ENCODE measurements at places on chromosomes 12 and 14.

GRCh38 chr14:56394826-56395530 is 184.6 kb upstream of the TMEM260 start:
- DNase-seq = no peak

DNA sequence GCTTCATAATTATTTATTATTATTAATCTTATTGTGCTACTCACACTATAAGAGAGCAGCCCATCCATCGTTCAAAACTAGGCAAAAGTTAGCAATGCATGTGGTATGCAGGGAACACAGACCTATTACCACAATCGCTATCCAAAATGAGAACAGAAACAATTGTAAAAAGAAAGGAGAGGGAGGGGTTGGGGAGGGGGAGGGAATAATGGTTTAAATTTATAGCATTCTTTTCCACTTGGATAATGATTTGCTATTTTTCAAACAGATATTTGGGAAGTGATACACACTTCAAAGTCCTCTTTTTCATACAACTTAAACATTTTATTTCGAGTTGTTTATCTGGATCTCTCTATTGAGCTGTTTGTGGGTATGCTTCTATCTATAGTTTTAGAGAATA is 248.6 kb upstream of the SOX5 start:
- no peak for DNase-seq

DNA sequence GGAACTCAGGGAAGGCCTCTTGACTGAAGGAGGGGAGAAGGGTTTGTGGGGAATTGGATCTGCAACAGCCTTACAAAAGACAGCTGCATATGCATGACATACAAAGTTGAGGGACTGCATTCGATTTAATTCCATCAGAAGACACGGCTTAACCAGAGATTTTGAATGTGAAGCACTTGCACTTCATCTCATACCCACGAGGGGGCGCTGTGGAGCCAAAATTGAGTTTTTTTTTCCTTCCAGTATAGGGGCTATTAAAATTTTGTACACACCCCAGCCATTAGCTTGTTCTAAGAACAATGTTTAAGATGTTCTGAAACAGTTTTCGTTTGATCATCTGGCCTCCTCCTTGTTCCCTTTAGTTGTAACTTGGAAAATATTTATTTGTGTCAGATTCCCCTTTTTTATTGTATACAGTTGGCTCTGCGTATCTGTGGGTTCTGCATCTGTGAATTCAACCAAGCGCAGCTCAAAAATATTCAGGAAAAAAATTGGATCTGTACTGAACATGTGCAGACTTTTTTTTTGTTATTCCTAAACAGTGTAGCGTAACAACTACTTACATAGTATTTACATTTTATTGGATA is 1.6 kb downstream of the SUDS3 start:
- DNase-seq = no peak

DNA sequence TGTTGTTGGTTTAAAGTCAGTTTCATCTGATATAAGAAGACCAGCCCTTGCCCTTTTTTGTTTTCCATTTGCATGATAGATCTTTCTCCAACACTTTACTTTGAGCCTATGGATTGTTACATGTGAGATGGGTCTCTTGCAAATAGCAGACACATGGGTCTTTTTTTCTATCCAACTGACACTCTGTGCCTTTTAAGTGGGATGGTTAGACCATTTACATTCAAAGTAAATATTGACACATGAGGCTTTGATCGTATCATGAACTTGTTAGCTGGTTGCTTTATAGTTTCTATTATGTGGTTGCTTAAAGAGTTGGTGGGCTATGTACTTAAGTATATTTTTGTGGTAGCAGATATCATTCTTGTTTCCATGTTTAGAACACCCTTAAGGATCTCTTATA is 213.4 kb upstream of the G2E3 start:
- DNase-seq = no peak

- DNase-seq = no peak
These were observed 293.0 kb upstream of the TBX3 start for GRCh38 chr12:114976959-114977358.

DNA sequence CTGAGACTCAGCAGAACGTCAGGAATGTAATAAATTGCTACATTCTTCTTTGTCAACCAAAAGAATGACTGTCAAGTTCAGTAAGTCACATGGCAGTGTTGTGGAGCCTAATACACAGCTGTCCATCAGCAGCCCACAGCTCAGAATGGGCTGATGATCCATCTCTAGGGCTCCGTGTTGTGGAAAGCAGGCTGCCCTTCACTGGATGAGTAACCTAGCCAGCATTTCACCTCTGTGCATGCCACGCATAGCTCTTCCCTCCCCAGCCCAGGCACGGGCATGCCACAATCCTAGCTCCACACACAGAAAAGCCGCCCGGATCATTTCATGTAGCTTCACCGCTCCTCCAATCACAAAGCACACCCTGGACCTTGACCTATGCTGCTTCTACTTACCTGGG is 878.0 kb upstream of the TMEM132C start:
- DNase-seq = no peak

DNA sequence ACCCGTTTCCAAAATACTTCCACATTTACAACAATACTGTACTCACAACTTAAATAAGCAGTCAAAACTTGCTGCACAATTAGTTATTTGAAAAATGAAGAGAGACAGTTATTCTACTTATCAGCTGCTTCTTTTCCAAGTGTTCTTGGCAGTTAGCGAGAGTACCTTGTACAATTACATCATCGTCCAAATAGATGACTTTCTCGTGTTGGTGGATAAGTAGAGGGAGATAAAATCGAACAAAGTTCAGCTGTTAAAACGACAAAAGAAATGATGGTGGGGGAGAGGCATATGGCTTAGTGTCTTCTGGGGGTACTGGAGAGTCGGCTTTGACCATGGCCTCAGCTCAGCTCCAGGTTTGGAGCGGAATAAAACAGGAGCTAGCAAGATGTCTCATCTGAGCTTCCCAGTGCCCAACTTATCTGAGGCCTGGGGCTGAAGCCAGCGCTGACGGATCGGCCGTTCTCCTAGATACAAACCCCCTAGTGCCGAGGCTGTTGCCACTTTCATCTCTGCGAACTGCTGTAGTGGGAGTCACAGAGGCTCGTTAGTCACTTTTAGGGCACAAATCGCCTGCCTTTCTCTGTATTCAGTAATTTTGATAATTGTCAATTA is 31.7 kb downstream of the TDG start:
- no peak for DNase-seq

- DNase-seq = no peak
These were observed 68.2 kb upstream of the E2F7 start for GRCh38 chr12:77133566-77133965.

DNA sequence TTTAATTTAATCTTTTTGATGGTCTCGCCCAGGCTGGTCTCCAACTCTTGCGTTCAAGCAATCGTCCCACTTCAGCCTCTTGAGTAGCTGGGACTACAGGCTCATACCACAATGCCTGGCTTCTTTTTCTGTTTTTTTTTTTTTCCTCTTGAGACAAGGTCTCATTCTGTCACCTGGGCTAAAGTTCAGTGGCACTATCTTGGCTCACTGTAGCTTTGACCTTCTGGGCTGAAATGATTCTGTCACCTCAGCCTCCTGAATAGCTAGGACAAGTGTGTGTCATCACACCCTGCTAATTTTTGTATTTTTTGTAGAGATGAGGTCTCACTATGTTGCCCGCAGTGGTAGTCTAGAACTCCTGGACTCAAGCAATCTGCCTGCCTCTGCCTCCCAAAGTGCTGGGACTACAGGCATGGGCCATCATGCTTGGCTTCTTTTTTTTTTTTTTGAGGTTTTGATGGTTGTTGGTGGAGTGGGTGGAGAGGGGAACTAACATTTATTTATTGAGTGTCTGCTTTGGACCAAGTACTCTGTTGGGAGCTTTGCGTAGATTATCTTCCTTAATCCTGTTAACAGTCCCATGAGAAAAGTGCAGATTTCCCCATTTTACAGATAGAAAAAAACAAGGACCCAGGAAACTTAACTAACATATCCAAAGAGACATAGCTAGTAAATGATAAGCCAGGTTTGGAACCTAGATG is 102.0 kb downstream of the DIP2B start:
- DNase-seq = no peak

DNA sequence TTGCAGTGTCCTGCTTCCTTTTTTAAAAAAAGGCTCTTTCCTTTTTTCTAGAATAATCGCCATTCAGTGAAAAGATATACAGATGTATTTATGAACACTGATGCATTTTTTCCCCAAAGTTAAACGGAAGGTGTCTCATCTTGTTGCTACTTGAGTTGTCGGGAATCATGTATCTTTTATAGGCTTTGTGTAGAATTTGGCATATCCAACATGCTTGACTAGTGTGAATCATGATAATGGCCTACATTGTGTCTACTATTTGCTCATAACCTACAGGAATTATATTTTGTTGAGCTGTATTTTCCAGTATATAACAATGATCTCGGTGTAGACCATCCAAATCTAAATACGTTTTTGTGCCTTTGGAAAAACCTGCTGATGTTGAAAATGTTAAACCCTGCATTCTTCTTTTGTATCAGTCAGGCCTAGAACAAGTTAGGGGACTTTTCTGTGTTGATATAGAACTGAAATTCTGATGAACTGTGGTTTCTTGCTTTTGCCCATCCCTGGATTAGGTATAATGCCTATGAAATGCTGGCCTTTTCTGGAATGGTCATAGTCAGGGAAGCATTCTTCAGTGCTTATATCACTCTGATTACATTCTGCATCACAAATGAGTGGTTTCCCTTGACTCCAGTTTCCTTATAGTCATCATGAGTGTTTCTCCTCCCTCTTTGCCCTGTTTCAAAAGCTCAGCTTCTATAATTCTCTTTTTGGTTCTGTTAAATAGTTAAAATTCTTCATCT is 10.8 kb downstream of the BMAL2 start:
- DNase-seq = no peak

GRCh38 chr12:89756585-89757398 is 48.2 kb upstream of the ATP2B1 start:
- no peak for DNase-seq

DNA sequence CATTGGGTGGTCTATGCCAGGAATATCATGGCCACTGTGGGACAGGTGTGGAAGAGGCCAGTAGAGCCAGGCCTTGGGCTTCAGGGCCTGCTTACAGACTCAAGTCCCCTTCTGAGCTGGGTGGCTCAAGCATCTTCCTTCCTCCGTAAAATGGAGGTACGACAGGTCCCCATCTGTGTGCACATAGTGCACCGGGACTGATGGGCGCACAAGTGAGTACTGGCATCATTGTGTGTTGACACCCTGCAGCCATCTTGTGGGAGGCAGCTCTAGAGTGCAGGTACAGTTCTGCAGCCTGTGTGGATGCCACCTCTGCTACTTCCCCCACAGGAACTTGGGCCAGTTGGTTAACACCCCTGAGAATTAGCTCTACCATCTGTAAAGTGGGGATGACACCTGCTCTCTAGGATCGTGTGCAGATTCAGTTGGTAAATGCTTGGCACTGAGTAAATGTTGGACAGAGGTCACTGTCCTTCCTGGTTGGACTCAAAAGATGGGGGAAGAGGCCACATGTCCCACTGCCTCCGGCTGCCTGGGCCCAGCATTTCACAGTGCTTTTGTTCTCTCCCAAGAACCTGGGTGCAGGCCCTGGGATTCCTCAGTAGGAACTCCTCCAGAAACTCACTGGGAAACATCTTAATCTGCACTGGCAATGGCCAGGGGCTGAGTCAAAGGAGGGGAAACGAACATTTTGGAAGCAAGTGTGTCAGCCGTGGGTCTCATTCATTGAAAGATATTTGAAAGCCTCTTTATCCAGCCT is 70.6 kb downstream of the C14orf132 start:
- no peak for DNase-seq

DNA sequence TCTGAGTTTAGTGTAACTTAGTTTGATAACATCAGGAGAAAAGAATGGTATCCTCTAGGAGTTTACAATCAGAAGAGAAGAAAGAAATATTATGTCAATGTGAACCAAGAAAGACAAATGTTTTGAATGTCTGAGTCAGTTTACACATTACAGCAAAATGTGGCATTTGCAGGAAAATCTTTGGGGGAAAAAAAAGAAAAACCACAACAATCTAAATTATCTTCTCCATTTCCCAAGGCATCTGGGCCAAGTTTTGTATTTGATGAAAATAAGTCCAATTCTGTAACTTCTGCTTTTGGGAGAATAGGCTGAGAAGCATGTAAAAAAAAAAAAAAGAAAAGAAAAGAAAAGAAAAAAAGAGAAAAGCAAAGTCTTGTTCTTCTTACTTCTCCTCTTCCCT is 58.8 kb upstream of the FLRT2 start:
- DNase-seq = no peak

GRCh38 chr14:34368971-34369647 is 92.9 kb downstream of the SPTSSA start:
- DNase-seq = no peak

DNA sequence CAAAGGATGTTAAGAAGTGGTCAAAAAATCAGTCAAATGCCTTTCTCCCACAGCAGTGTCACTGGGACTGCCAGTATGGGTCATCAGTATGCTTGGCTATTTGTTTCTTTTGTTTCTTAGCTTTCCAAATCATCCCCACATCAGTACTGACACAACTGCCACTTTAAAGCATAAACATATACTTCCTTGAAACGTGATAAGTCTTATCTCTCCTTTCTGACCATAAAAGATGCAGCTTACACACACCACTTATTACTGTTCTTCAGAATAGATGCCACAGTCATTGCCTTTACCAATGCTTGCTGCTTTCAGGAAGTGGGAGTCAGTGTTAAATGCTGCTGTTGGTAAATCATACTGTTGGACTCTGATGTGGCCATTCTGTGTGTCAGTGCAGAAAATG is 18.6 kb upstream of the GARIN2 start:
- no peak for DNase-seq

GRCh38 chr14:58193542-58193941 is 6.4 kb upstream of the ACTR10 start:
- no peak for DNase-seq

GRCh38 chr12:123041042-123041531 is 60.6 kb downstream of the ARL6IP4 start:
- DNase-seq = no peak
